ENCODE measurements at places on chromosomes 3 and 15. TPM values are rescaled to one million over a fixed set of nuclear protein-coding genes. Genes with fewer than 3 reads are reported as not detected.

The POTEB3 gene
- not detected for total RNA-seq

The CPN2 gene
- total RNA-seq = 0.10 TPM

GRCh38 chr15:77863491-77864105 is 213.9 kb downstream of the TBC1D2B start:
- DNase-seq = no peak

The GOLGA6A gene
- total RNA-seq = not detected

The ROBO2 gene
- not detected for total RNA-seq
